ENCODE measurements at places on chromosomes 16 and 17.

DNA sequence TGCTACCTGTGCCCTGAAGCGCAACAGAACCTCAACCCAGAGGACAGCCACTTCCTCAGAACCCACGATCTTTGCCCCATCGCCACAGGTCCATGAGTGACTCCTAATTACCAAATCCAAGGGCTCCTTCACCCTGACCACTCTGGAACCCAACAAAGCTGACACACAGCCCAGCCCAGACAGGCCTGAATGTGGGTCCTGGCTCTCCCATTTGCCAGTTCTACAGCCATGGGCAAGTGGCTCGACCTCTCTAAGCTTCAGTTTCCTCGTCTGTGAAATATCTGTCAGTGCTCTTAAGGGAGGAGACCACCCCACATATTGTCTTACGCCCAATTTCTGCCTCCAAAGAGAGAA lies 18.0 kb upstream of the ENDOV start:
- no peak for DNase-seq

GRCh38 chr17:34713687-34714086 lies 134.3 kb downstream of the TMEM132E start:
- DNase-seq = no peak

GRCh38 chr16:79605999-79606398 lies 5.5 kb upstream of the MAF start:
- no peak for DNase-seq

GRCh38 chr17:57442914-57443571 lies 186.7 kb downstream of the MSI2 start:
- no peak for DNase-seq

- DNase-seq = no peak
These were observed 3.9 kb upstream of the RAB40B start for GRCh38 chr17:82702231-82702927.

- DNase-seq = no peak
These were observed 35.1 kb downstream of the TLE7 start for GRCh38 chr16:71406724-71407123.

DNA sequence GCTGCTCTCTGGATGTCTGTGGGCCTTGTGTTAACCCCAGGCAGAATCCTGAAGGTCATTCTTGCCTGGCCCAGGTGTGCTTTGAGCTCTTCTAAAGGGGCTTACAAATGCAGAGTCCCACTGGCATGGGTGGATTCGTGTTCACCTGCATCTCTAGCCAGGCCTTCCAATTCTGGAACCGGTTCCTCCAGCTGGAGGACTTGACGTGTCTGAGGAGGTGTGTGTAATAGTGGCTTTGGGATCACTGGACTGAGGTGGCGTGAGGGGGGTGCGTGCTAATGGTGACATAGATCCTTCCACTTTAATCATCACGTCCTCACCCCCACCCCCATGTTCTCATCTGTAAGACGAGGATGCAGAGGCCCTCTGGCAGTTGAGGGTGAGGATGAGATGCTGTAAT lies 4.8 kb downstream of the GSE1 start:
- no peak for DNase-seq

- no peak for DNase-seq
These were observed 408.1 kb downstream of the XYLT1 start for GRCh38 chr16:17062676-17063075.

DNA sequence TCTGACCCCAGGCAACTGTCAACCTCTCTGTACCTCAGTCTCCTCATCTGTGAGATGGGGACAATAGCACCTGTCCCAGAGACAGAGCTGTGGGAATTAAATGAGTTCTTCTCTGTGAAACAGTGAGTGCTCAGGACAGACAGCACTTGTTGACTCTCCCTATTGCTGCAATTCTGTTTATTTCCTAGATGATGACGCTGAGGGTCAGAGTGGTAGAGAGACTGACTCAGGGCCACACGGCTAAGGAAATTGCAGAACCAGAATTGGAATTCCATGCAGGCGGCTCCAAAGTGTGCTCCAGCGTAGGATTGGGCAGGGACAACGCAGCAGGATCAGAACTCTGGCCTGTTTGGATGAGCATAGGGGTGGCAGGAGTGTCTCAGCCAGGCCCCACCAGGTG lies 302.2 kb downstream of the C16orf95 start:
- peak; percentile 11 for DNase-seq

GRCh38 chr17:77424585-77425344 lies 284.0 kb downstream of the SEC14L1 start:
- DNase-seq = peak; percentile 96
